ENCODE measurements at places on chromosomes 11 and 22.

- peak; percentile 5 for DNase-seq
These were observed 784.8 kb downstream of the TBC1D22A start for GRCh38 chr22:47547239-47547661.

DNA sequence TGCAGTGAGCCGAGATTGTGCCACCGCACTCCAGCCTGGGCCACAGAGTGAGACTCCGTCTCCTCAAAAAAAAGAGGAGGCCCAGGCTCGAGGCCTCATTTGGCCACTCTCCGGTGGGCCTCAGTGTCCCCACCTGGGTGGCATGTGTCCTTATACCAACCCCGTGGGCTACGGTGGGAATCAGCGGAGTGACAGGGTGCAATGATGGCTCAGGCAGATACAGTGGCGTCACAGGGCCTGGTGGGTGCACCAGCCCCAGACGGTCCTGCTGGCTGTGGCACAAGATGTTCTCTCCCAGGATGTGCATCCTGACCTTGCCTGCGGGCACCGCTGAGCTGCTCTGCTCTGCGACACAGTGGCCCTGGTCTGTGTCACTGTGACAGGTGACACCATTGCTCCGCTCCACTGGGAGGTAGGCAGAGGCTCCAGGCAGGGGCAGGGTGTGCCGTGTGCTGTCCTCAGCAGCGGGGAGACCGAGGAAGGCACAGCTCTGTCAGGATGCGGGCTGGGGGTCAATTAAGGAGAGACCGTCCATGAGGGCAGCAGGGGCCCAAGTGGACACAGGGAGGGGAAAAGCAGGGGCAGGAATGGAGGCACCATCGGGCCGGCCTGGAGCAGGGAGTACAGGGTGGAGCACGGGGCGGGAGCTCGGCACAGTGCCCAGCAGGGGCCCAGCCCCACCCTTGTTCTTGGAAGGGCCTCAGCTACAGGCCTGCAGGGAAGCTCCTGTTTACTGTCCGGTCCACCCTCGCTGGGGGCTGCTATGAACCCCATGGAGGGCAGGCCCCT lies 21.7 kb upstream of the TH start:
- no peak for DNase-seq

DNA sequence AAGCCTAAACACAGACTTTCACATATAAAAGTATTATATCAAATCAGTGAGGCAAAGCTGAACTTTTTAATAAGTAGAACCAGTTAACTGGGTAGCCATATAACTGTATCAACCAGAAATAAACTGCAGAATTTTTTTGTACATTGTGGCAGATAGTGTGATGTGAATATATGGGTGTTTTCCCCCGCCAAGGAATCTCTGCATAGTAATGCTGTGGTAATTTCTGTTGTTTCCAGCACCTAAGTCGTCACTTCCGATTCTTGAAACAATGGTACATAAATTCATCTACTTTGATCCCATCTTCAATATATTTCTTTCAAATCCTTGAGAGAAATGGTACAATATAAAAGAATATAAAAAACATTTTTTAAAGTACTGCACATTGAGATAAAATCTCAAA lies 39.6 kb downstream of the NARS2 start:
- no peak for DNase-seq

- DNase-seq = no peak
These were observed 70.2 kb downstream of the NELL1 start for GRCh38 chr11:20739577-20739976.

GRCh38 chr11:61911701-61912529 lies 5.5 kb downstream of the RAB3IL1 start:
- no peak for DNase-seq

DNA sequence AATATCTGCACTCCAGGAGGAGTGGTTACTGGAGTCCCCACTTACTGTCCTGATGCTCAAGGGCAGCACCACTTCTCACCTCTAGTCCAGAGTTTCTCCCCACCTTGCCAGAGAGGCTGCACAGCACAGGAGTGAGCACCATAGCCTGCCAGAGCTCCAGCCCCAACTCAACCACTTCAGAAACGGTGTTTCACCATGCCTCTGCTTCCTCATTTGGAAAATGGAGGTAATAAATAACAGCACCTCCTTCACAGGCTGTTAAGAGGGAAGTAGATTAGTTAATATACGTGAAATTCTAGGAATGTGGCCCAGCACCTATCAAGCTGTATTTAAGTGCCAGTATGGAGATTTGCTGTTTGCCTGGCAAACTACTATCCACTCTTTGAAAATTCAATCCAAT lies 63.0 kb downstream of the GALNT18 start:
- DNase-seq = no peak

DNA sequence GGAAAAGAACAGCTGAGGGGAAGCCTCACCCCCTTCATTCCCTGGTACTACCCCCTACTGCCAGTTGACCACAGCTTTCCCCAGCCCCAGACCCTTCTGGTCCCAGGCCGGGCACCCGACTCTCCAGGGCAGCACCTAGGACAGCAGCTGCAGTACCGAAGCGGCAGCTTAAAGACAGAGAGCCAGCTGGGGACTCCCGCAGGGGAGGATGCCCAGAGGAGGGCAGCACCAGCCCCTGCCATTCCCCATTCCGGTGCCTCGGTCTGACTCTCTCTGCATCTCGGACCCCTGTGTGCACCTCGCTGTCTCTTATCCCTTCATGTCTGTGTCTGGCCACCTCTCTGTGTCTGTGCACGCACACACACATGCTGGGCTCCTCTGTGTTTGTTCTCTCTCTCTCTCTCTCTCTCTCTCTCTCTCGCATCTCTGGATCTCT lies 9.4 kb downstream of the IGSF9B start:
- peak; percentile 86 for DNase-seq

GRCh38 chr11:26764825-26765224 lies 43.0 kb upstream of the SLC5A12 start:
- DNase-seq = no peak

DNA sequence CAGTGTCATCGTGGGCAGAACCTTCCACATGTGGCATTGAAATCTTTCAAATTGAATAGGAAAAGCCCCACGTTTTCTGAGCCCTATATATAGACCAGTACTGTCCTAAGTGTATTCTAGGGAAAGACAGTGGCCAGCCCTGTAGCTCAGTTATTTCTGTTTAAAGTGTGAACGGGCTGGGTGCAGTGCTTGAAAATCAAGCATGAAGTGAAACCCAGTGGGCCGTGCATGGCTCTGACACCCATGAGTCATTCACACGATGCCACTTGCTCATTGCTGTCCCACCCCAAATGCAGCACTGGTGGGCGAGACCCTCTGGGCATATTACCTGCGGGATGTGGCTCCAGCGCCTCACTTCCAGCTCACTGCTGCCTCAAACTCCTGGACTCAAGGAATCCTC lies 29.8 kb upstream of the CCDC188 start:
- DNase-seq = no peak

DNA sequence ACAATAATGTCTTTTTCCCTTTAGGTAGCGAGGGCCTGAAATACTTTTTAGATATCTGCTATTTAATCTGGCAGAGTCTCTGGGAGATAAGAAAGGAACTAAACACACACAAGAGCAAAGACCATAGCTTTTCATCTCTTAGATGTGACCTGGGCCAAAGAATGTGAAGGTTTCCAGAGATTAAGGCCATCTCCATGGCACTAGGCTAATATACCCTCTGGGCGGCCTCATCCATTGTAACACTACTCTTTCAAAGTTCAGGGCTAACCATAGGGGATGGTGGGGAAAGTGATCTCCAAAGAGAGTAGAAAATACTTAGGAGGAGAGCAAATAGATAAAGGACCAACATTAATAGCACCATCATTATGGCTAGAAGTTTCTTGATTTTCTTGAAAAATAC lies 326.4 kb downstream of the LRRC4C start:
- DNase-seq = no peak

- no peak for DNase-seq
These were observed 468.9 kb downstream of the LUZP2 start for GRCh38 chr11:24965748-24966147.

DNA sequence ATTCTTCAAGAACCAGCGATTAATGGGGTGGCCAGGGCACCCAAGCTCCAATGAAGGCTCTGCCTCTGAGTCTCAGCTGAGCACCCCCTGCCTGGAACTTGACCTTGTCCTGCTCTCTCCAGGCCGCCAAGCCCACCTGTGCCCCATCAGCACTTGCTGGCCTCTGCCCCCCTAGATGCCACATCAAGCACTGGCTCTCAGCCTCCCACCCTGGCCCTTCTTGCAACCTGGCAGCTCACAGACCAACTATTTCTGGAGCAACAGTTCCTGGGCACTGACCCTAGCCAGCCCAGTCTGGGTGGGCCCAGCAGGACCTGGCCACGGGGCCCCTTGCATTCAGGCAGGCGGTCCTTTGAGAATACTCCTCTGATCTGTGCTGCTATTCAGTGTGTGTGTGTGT lies 98.8 kb upstream of the PITPNB start:
- DNase-seq = no peak
